ENCODE measurements at places on chromosomes 11 and 22. TPM values are rescaled to one million over a fixed set of nuclear protein-coding genes. Genes with fewer than 3 reads are reported as not detected.

The SPDYC gene
- not detected for total RNA-seq

The CCDC87 gene
- 0.44 TPM for total RNA-seq

The TYR gene
- total RNA-seq = not detected

The IGLL1 gene
- total RNA-seq = not detected

The POU2AF2 gene
- not detected for total RNA-seq

The NFAM1 gene
- under 0.01 TPM for total RNA-seq

The CD3D gene
- not detected for total RNA-seq

The SORL1 gene
- 2.0 TPM for total RNA-seq

The TAGLN gene
- total RNA-seq = 2,419 TPM

The NCR3LG1 gene
- 6.6 TPM for total RNA-seq

All from aortic smooth muscle cell (primary cell).